ENCODE measurements at places on chromosomes 11 and 22. TPM values are rescaled to one million over a fixed set of nuclear protein-coding genes. Genes with fewer than 3 reads are reported as not detected.
A peak's percentile ranks its signal among the peaks of the same experiment; 100 is the strongest.

- no peak for DNase-seq
These were observed 77.8 kb upstream of the SHISAL1 start for GRCh38 chr22:44390613-44390970.

OR10A2 gene
- not detected for total RNA-seq

WEE1 gene
- 62.5 TPM for total RNA-seq

DNA sequence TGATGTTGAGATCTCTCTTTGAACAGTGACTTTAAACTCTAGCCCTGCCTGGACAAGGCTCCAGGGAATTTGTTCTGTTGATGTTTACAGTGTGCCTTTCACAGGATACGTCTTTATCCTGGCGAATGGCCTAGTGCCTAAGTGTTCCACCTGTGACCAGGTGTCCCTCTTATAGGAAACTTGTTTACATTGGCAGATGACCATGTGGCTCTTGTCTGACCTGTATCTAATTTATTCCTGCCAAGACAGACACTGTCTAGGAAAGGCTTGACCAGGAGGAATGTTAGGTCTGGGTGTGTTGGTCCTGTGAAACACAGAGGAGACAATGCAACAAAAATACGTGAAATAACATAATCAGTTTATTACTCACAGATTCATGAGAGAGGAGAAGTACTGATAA, 875.6 kb downstream of the METTL15 start:
- DNase-seq: no peak

C11orf42 gene
- total RNA-seq: not detected

DNA sequence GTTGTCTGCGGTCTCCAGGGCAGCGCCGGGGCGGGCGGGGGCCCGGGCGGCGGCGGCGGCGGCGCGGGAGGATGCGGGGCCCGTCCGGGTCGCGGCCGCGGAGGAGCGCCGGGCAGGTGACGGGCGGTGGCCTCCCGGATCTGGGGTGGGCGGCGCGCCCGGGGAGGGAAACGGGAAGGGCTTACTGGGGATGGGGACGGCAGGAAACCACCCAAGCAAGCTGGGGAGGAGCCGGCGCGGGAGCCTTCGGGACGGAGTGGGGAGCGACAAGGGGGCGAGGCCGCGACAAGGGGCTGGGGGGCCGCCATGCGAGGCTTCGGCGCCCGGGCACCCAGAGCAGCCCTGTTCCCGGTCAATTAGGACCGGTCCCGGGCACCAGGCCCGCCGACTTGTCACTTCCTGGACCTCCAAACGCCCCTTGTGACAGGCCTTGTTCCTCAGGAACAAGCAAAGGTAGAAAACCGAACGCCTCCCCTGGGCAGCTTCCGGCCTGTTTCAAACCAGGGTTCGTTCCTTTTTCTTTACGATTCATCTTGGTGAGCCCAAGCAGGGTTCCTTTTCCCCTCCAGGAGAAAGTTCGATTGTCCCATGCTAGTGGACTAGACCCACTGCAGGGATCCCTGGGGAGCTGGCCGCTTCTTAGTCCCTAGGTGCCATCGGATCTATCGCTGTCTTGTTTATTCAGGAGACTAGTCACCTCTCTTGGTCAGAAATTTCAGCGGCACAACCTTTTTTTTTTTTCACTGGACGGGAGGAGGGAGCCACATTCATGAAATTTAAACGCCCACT, 492 bp downstream of the JHY start:
- peak; percentile 31 for DNase-seq

PANX2 gene
- total RNA-seq: 1.1 TPM
